ENCODE measurements at places on chromosomes 12 and 14.

GRCh38 chr12:124786061-124786964, 77.4 kb downstream of the SCARB1 start:
- no peaks in the 10 kb centered on the region for H3K36me3 ChIP-seq
- no peak for DNase-seq
- H3K4me3 ChIP-seq, result peak overlapping the region; percentile 27
- no peaks in the 10 kb centered on the region for H3K4me1 ChIP-seq
- no peaks in the 10 kb centered on the region for H3K27me3 ChIP-seq
- H3K27ac ChIP-seq, result no peak overlapping the region

DNA sequence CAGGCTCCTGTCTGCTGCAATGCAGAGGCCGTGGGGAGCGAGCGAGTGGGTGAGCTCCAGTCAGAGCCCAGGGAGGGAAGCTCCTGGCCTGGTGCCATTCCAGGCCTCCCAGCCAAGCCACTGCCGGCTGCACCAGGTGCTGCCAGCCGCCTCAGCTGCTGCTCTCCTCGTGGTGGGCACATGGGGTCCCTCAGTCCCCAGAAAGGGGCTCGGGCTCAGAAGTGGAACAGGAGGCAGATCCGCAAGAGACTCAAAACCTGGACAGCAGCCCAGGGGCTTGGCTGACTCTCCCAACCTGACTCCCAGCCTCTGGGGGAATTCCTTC, 2.4 kb downstream of the ABCB9 start:
- no peak overlapping the region for H3K4me3 ChIP-seq
- no peaks in the 10 kb centered on the region for H3K36me3 ChIP-seq
- peaks cover 41% of the 10 kb centered on the region for H3K4me1 ChIP-seq
- no peaks in the 10 kb centered on the region for H3K27me3 ChIP-seq

DNA sequence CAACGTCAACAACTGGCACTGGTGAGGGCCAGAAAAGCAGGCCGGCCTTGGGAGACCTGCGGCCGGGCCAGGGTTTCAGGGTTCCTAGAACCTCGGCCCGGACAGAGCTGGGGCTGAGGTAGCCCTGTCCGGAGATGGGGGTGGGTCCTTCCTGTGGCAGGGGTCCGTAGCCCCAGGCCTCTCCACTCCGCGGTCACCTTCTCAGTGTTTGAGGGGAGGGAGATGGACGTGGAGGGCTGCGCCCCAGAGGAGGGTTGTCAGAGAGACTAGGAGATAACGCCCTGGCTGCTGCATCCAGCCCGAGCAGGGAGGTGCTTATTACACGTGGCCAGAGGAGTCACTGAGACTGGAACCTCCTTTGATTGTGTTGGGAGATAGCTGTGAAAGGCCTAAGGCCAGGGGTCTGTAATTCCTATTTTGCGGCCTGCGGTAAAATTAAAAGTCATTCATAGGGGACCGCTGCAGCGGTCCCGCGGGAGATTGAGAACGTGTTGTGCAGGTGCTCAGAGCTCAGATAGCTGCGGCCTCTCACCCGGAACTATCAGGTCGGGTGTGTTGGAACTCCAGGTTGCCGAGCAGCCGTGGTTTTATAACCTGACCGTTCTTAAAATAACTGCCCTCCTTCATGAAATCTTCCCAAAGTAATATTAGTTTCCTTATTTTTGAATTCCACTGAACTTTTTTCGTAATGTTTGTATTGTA, 507 bp downstream of the AHSA1 start:
- H3K36me3 ChIP-seq, result peaks cover 36% of the 10 kb centered on the region
- peak overlapping the region; percentile 94 for H3K4me3 ChIP-seq
- H3K4me1 ChIP-seq, result peaks cover 20% of the 10 kb centered on the region
- no peaks in the 10 kb centered on the region for H3K27me3 ChIP-seq
- peak overlapping the region; percentile 93 for H3K27ac ChIP-seq

- peaks cover 13% of the 10 kb centered on the region for H3K4me1 ChIP-seq
- no peak overlapping the region for H3K4me3 ChIP-seq
- DNase-seq, result no peak
- no peak overlapping the region for H3K27ac ChIP-seq
- no peaks in the 10 kb centered on the region for H3K36me3 ChIP-seq
- peaks cover 12% of the 10 kb centered on the region for H3K27me3 ChIP-seq
Observed at GRCh38 chr14:67410313-67410712, 1.7 kb downstream of the PLEK2 start.

- no peak overlapping the region for H3K4me3 ChIP-seq
- no peaks in the 10 kb centered on the region for H3K4me1 ChIP-seq
Observed at GRCh38 chr14:67950386-67950785, 130.8 kb downstream of the RAD51B start.

- no peaks in the 10 kb centered on the region for H3K36me3 ChIP-seq
- H3K27ac ChIP-seq, result no peak overlapping the region
- no peak overlapping the region for H3K4me3 ChIP-seq
- no peak for DNase-seq
- no peaks in the 10 kb centered on the region for H3K27me3 ChIP-seq
Observed at GRCh38 chr14:44392984-44393383, 114.1 kb downstream of the FSCB start.

- no peak overlapping the region for H3K27ac ChIP-seq
- H3K27me3 ChIP-seq, result no peaks in the 10 kb centered on the region
- no peaks in the 10 kb centered on the region for H3K36me3 ChIP-seq
Observed at GRCh38 chr12:11621797-11622423, 27.6 kb upstream of the ETV6 start.

- H3K4me3 ChIP-seq, result no peak overlapping the region
- H3K27me3 ChIP-seq, result no peaks in the 10 kb centered on the region
- H3K36me3 ChIP-seq, result peaks cover 52% of the 10 kb centered on the region
- no peaks in the 10 kb centered on the region for H3K4me1 ChIP-seq
- DNase-seq, result peak; percentile 23
- no peak overlapping the region for H3K27ac ChIP-seq
Observed at GRCh38 chr12:120734210-120734609, 8.6 kb downstream of the ACADS start.

GRCh38 chr12:48045061-48045846, 41.0 kb upstream of the COL2A1 start:
- DNase-seq, result no peak
- H3K4me3 ChIP-seq, result no peak overlapping the region

DNA sequence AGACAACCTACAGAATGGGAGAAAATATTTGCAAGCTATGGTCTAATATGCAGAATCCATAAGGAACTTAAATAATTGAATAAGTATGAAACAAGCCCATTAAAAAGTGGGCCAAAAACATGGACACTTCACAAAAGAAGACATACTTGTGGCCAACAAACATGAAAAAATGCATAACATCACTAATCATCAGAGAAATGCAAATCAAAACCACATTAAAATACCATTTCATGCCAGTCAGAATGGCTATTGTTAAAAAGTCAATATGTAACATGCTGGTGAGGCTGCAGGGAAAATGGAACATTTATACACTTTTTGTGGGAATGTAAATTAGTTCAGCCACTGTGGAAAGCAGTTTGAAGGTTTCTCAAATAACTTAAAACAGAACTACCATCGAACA, 945.4 kb upstream of the FLRT2 start:
- H3K4me3 ChIP-seq, result no peak overlapping the region
- H3K27me3 ChIP-seq, result no peaks in the 10 kb centered on the region
- no peak overlapping the region for H3K27ac ChIP-seq
- H3K36me3 ChIP-seq, result no peaks in the 10 kb centered on the region
- DNase-seq, result no peak
- no peaks in the 10 kb centered on the region for H3K4me1 ChIP-seq

DNA sequence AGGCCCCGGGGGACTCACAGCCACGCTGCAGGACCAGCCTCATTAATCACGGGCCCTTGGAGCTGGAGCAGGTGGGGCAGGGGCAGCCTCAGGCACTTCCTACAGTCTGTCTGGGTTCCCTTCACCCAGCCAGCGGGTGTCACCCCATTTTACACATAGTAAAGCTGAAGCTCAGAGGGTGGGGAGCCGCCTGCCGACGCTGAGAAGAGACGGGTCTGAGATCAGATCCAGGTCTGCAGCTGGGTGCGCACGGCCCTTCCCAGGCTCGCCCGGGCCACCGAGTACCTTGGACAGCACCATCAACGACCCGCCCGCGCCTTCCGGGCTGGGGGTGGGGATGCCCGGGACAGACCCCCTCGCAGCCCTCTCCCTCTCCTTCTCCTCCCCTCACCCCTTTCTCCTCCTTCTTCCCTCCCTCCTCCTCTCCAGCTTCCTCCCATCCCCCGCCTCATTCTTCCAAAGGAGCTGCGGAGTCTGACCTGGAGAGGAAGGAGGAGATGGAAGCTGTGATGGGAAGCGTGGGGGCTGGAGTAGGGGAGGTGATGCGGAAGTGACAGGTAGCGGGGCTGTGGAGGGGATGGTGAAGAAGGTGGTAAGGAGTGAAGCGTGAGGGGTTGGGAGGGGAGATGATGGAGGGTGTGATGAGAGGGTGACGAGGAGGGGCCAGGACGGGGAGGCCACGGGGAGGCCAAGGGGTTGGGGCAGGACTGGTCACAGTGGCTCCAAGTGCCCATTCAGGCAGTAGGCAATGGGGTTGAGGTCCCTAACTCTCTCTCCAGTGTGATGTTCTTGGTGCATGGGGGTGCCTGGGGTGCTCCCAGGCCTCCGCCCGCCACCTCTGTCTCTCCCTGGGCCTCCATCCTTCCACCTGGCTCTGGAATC, 8.8 kb downstream of the DTX1 start:
- peak overlapping the region; percentile 45 for H3K27ac ChIP-seq
- DNase-seq, result peak; percentile 83
- no peaks in the 10 kb centered on the region for H3K27me3 ChIP-seq
- no peaks in the 10 kb centered on the region for H3K36me3 ChIP-seq
- H3K4me1 ChIP-seq, result peaks cover 100% of the 10 kb centered on the region

DNA sequence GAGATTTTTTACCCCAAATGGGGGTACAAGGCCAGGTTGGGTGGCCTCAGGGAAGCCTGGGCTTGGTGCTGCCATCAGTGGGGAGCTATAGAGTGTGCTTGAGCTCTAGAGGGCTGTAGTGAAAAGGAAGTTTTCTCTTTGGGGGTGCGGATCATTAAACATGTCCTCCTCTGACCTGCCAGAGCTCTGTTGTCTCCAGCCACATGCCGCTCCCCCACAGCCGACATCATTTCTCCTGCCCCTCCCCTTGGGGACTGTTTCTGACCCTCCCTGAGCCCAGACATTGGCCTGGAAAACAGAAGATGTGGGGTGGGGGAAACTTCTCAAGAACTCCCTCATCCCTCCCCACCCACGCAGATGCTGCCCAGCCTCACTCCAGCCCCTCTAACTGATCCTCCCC, 25.3 kb downstream of the DTX1 start:
- H3K4me3 ChIP-seq, result no peak overlapping the region
- peak overlapping the region; percentile 18 for H3K27ac ChIP-seq
- H3K36me3 ChIP-seq, result no peaks in the 10 kb centered on the region
- no peak for DNase-seq
- no peaks in the 10 kb centered on the region for H3K27me3 ChIP-seq
- peaks cover 78% of the 10 kb centered on the region for H3K4me1 ChIP-seq

- no peaks in the 10 kb centered on the region for H3K27me3 ChIP-seq
- no peaks in the 10 kb centered on the region for H3K36me3 ChIP-seq
- no peak overlapping the region for H3K4me3 ChIP-seq
- H3K4me1 ChIP-seq, result peaks cover 35% of the 10 kb centered on the region
- DNase-seq, result no peak
- no peak overlapping the region for H3K27ac ChIP-seq
Observed at GRCh38 chr14:58746261-58746660, 108.5 kb downstream of the DACT1 start.

DNA sequence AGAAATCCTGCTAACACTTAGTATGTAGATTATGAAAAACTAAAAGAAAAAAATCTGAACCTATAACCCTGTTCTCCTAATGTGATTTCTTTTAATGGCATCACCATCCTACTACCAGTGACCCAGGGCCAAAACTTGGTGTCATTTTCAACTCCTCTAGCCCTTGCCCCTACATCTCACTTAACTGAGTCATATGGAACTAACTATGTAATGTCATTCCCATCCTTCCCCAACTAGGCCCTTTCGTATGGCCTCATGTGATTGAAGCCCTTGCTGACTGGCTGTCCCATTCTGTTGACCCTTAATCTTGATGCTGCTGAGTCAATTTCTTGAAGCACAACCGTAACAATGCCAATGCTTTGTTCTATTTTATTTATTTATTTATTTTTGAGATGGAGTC, 7.6 kb downstream of the DMAC2L start:
- no peak for DNase-seq
- H3K27me3 ChIP-seq, result no peaks in the 10 kb centered on the region
- H3K36me3 ChIP-seq, result no peaks in the 10 kb centered on the region

DNA sequence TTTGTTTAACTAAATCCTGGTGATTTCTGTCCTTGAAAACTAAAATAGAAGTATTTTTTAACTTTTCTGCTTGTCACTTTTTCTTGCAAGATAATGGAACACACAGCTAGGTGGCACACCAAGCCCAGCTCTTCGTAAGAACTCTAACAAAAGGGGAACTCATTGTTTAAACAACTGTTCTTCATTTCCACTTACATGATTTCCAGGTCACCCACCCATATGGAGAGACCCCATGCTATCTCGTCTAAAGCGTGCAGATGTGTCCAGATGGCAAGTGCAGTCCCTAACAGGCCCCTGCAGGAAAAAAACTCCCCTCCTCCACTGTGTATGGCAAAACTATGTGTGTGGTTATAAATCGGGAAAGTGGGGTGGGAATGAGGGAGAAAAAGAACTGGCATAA, 43.3 kb upstream of the NT5DC3 start:
- H3K4me3 ChIP-seq, result no peak overlapping the region
- H3K36me3 ChIP-seq, result no peaks in the 10 kb centered on the region
- H3K27me3 ChIP-seq, result no peaks in the 10 kb centered on the region
- H3K4me1 ChIP-seq, result no peaks in the 10 kb centered on the region

DNA sequence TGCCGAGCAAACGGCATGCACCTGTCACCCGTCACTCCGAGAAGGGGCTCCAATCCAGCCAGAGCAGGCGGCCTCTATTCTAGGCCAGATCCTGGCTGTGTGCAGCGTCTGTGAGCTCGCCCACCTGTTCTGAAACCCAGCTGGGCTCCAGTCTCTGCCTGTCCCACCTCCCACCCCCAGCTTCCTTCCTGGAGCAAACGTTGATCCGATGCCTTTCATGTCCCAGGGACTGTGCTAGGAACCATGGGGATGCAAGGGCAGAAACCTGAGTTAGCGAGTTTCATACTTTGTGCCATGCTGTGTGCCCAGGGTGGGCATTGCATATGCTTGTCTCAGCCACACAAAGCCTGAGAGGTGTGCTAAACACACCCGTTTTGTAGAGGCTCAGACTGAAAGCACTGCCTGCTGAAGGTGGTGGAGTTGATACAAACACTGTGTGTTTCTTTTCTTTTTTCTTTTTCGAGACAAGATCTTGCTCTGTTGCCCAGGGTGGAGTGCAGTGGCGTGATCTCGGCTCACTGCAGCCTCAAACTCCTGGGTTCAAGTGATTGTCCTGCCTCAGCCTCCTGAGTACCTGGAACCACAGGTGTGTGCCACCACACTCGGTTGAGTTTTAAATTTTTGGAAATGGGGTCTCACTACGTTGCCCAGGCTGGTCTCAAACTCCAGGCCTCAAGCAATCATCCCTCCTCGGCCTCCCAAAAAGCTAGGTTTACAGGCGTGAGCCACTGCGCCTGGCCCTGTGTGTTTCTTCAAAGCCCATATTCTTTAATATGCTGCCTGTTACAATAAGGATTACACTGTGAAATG, 84.1 kb upstream of the MED13L start:
- H3K27ac ChIP-seq, result peak overlapping the region; percentile 84
- peak; percentile 68 for DNase-seq
- no peak overlapping the region for H3K4me3 ChIP-seq
- H3K4me1 ChIP-seq, result peaks cover 16% of the 10 kb centered on the region
- H3K27me3 ChIP-seq, result no peaks in the 10 kb centered on the region

- no peak overlapping the region for H3K4me3 ChIP-seq
- no peaks in the 10 kb centered on the region for H3K27me3 ChIP-seq
- no peaks in the 10 kb centered on the region for H3K4me1 ChIP-seq
- H3K27ac ChIP-seq, result no peak overlapping the region
Observed at GRCh38 chr12:7479771-7480170, 23.8 kb downstream of the CD163 start.

Data from spleen (tissue), 13 donors.